Activated T-helper 1 cell treated with anti-CD3 and anti-CD28 coated beads, Interleukin-12 subunit alpha, Interleukin-12 subunit beta, Interleukin-2, Interleukin-4 antibody, amounts not matched to agents 30 ng/mL and 10 ng/mL and 1 ng/mL, durations not matched to agents 14 hours and 24 hours and 36 hours (primary cell): ENCODE measurements at places on chromosomes 12 and 14. TPM values are rescaled to one million over a fixed set of nuclear protein-coding genes. Genes with fewer than 3 reads are reported as not detected.
A peak's percentile ranks its signal among the peaks of the same experiment; 100 is the strongest.

Gene TMEM132C
- not detected in 2 replicates for total RNA-seq

DNA sequence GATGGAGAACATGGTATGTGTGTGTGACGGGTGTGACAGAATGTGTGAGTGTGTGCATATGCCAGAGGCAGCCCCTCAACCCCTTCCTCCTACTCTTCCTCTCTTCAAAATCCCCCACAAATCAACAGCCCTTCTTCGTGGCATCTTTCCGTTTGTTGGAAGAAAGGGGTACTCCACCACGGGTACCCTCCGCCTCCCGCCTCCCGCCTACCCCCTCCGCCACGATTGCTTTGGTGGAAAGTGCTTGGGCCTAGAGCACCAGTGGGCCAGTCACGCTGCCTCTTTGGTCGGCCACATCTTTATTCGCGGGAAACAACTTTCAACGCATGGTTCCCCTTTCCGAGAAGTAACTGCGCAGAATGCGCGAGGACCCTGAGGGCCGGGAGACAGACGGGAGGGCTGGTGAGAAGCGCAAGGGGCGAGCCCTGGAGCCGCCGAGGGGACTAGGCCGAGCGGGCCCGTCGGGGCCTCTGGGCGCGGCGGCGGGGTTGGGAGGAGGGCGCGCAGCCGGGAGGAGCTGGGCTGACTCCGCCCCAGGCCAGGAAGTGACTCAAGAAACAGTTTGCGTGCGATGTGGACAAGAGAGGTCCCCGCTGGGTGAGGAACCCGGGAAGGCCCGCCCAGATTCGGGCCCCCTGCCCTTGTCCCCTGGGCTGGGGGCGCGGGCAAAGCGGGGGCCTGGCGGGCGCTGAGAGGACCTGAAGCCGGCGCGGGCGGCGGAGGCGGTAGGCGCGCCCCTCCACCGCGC lies at the start of the genes CBLN3 and KHNYN:
Gene CBLN3, minus strand, starts transcription at position 274 of the 748 bp plus-strand sequence. CDS start 614 bp downstream, outside the sequence.
Gene KHNYN, plus strand, starts transcription at position 560 of the 748 bp plus-strand sequence. CDS start 777 bp downstream, outside the sequence.
- no peaks in the 10 kb centered on the region for H3K27me3 ChIP-seq
- peak within 1 kb of the TSS; percentile 98 for H3K27ac ChIP-seq
- DNase-seq, result peak; percentile 87
- H3K4me3 ChIP-seq, result peak within 1 kb of the TSS; percentile 92
- peaks cover 19% of the 10 kb centered on the region for H3K36me3 ChIP-seq
- peaks cover 53% of the 10 kb centered on the region for H3K4me1 ChIP-seq

- H3K27ac ChIP-seq, result no peak overlapping the region
- DNase-seq, result no peak
- H3K4me3 ChIP-seq, result no peak overlapping the region
- H3K4me1 ChIP-seq, result no peaks in the 10 kb centered on the region
These were observed 67.6 kb upstream of the CDKN3 start for GRCh38 chr14:54329082-54329695.

- H3K36me3 ChIP-seq, result peaks cover 7% of the 10 kb centered on the region
- no peak for DNase-seq
- no peak overlapping the region for H3K27ac ChIP-seq
- H3K4me3 ChIP-seq, result no peak overlapping the region
These were observed 62.2 kb downstream of the RIN3 start for GRCh38 chr14:92575748-92576303.

GRCh38 chr12:29743077-29743476 lies 40.7 kb downstream of the TMTC1 start:
- no peaks in the 10 kb centered on the region for H3K4me1 ChIP-seq
- DNase-seq, result no peak
- H3K27ac ChIP-seq, result no peak overlapping the region

Gene TOMM20L
- not detected in 2 replicates for total RNA-seq

GRCh38 chr12:93990832-93991803 lies 157.3 kb upstream of the PLXNC1 start:
- no peak for DNase-seq
- H3K4me1 ChIP-seq, result no peaks in the 10 kb centered on the region
- H3K36me3 ChIP-seq, result peaks cover 2% of the 10 kb centered on the region
- H3K4me3 ChIP-seq, result no peak overlapping the region
- H3K27me3 ChIP-seq, result peaks cover 3% of the 10 kb centered on the region

DNA sequence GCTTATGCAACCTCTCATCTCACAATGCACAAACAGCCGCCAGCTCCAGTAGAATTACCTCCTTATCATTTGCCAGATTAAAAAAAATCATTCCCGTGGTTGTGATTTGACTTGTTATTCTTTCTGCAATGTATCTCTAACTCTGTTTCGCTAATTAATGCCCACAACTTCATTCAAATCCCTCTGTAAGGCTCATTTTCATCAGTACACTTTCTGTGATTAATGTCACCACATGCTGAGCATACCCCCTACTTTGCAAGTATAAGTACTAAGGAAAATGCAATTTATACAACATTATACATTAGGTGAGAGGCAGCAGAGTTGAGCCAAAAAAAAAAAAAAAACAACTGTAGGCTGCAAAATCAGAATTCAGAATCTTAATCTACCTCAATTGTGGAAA lies 166.0 kb downstream of the FSCB start:
- no peaks in the 10 kb centered on the region for H3K36me3 ChIP-seq
- no peak overlapping the region for H3K27ac ChIP-seq
